ENCODE measurements at places on chromosomes 4 and X. TPM values are rescaled to one million over a fixed set of nuclear protein-coding genes. Genes with fewer than 3 reads are reported as not detected.
A peak's percentile ranks its signal among the peaks of the same experiment; 100 is the strongest.

DNA sequence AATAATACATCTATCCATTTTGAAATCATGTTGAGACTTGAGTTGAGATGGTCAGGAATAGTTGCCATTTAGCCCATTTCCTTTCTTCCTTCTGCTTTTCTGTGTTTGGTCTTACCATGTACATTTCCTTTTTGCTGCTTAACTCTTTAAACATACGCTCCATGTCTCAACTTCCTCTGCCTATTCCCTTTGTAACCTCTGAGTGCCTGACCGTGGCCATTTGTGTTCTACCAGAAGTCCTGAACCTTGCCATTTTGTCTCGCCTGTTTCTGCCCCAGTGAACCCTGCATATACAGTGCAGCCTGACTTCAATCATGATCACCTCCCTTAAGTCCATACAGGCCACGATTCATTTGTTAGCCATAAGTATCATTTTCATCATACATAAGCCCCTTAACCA lies 169.0 kb downstream of the RAPGEF2 start:
- no peak for DNase-seq

DNA sequence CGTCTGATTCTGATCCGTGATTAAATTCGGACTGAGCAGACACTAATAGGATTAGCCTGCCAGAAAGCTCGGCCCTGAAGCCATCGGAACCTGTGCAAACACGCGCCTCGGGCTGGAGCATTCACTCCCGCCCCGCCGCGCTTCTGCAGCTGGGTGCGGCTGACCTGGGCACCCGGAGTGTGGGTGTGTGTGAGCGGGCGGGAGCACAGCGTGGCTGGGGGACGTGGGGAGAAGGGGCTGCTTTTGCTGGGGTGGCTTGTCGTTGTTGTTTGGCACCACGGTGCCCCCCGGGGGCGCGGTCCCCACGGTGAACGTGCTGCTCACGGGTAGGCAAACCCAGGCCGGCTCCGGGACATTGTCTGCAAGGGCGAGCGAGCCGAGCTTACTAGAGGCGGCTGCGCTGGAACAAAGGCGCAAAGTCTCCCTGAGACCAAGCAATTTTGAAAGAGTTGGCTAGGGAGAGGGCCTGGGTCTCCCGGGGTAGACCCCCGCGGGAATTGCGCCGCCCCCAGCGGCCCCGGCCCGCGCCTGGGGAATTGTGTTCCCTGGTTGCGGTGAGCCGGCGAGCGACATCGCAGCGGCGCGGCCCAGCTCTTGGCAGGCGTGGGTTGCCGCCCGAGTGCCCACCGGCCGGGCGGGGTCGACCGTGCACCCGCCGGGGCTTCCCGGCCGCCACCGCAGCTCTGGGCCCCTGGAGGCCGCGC lies 1.4 kb downstream of the MAMLD1 start:
- DNase-seq = no peak

GRCh38 chrX:64394874-64395567 lies at the start of gene MTMR8:
MTMR8 (minus strand) TSS chrX:64395452; CDS start chrX:64395363, 89 bp downstream.
- peak; percentile 21 for DNase-seq

DNA sequence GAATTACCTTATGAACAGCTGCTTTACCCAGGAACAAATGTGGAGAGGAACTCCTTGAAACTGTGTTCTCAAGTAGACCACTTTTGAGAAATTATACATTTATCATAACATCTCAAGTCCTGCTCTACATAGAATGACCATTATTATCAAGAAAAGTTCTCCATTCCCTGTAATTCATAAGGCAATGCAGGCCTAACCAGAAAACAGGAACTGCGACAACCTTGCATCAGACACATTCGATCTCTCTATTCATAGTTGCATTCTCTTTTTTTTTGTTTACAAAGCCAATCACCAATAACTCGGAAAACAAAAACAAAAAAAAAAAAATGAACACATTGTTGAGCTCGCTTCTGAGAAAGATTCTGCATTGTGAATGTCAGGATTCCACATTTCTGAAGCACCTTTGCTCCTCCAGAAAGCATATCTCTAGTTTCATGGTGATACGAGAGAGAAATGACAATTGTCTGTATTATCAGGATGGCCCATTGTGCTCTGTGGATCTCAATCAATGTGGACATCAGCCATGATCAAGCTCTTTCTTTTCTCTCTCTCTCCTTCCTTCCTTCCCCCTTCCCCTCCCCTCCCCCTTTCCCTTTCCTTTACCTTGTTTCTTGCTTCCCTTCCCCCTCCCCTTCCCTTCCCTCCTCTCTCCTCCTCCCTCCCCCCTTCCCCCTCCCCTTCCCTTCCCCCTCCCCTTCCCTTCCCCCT lies 32.4 kb upstream of the CD99 start:
- no peak for DNase-seq

DNA sequence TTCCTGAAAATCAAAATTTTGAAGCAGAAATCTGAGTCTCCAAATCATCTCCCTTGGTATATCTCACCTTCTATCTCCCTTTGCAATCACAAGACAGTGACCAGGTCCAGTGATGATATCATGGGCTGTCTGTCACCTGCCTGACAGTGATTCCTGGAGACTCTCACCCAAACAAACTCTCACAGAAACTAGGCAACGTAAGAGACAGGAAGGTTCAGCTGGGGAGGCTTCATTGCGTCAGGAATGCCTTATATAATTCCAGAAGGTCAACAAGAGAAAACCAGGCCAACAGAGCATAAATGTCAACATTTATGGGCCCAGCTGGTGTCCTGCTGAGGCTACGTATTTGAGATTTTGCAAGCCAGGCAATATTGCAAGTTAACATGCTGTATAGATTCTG lies 412.7 kb downstream of the KCNIP4 start:
- no peak for DNase-seq

DNA sequence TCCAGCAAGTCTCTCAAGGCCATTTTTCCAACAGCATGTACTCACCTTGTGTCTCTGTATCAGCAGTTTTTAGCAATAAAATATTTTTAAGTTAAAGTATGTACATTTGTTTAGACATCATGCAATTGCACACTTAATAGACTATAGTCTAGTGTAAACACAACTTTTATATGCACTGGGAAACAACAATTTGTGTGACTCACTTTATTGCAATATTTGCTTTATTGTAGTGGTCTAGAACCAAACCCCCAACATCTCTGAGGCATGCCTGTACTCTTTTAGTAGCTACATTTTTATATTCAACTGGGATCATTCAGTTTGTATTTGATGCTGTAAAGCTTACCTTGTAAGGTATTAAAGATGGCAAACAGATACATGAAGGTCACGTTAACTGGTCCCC lies 14.7 kb upstream of the PHKA2 start:
- no peak for DNase-seq

The CNKSR2 gene
- polyA plus RNA-seq = 1.2 TPM

DNA sequence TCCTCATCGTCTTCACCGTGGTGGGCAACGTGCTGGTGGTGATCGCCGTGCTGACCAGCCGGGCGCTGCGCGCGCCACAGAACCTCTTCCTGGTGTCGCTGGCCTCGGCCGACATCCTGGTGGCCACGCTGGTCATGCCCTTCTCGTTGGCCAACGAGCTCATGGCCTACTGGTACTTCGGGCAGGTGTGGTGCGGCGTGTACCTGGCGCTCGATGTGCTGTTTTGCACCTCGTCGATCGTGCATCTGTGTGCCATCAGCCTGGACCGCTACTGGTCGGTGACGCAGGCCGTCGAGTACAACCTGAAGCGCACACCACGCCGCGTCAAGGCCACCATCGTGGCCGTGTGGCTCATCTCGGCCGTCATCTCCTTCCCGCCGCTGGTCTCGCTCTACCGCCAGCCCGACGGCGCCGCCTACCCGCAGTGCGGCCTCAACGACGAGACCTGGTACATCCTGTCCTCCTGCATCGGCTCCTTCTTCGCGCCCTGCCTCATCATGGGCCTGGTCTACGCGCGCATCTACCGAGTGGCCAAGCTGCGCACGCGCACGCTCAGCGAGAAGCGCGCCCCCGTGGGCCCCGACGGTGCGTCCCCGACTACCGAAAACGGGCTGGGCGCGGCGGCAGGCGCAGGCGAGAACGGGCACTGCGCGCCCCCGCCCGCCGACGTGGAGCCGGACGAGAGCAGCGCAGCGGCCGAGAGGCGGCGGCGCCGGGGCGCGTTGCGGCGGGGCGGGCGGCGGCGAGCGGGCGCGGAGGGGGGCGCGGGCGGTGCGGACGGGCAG lies 792 bp downstream of the ADRA2C start:
- DNase-seq = no peak

The PNMA3 gene
- polyA plus RNA-seq = 0.08 TPM

DNA sequence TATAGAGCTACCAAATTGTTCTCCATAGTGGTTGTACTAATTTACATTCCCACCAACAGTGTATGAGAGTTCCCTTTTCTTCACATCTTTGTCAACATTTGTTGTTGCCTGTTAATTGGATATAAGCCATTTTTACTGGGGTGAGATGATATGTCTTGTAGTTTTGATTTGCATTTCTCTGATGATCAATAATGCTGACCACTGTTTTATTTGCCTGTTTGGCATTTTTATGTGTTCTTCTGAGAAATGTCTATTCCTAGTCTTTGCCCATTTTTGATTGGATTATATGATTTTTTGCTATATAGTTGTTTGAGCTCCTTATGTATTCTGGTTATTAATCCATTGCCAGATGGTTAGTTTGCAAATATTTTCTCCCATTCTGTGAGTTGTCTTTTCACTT lies 44.3 kb downstream of the ACTRT1 start:
- DNase-seq = no peak

DNA sequence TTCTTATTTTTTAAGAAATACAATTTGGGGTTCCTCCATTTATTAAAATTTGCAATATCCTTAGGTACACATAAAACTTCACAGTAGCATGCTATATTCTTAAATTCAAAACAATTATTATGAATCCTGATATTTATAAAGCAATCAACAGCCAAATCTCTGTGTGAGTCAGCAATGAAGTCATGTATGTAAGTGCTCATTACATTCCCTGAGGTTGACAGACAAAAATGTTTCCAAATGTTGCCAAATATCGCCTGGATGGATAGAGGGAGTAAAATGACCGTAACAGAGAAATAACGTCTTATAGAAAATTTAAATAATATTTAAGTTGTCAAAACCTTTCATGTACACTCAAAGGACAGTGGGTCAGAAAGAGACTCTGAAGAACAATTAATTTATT lies 220.0 kb downstream of the PCDH18 start:
- no peak for DNase-seq

GRCh38 chrX:110003167-110004156 lies 548 bp downstream of the TMEM164 start:
- no peak for DNase-seq

- DNase-seq = no peak
These were observed 52.3 kb downstream of the GUCY1B1 start for GRCh38 chr4:155811083-155811482.
